NCI-H1436 treated with DMSO at 0.1 percent for 48 hours (cell line): ENCODE measurements at places on chromosomes 3 and 15.

GRCh38 chr3:118781232-118781631 lies 253.4 kb downstream of the IGSF11 start:
- DNase-seq, result no peak

- DNase-seq, result no peak
Observed at GRCh38 chr3:170440344-170440743, 21.7 kb downstream of the CLDN11 start.

DNA sequence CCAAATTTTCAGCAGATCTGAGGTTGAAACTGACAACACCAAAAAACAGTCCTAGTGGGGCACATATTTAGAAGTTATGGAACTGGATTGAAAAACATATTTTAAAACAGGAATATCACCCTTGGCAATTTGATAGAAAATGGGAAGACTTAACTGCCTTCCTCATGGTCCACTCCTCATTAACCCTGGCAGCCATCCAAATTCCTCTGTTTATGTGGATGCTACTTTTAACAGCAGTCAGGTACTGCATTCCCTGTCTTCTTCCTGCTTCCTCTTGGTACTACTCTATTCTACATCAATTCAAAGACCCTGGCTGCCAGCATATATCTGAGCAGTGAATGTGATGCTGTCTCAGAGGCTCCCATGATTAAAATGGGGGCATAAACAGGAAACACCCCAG lies 54.3 kb downstream of the PDE8A start:
- DNase-seq, result no peak

- no peak for DNase-seq
Observed at GRCh38 chr3:61768284-61769037, 207.1 kb downstream of the PTPRG start.

GRCh38 chr15:99477791-99478471 lies 87.9 kb upstream of the MEF2A start:
- no peak for DNase-seq

- no peak for DNase-seq
Observed at GRCh38 chr15:35674873-35675781, 129.2 kb upstream of the DPH6 start.

GRCh38 chr3:162143180-162143579 lies 646.6 kb downstream of the OTOL1 start:
- DNase-seq, result no peak

- DNase-seq, result no peak
Observed at GRCh38 chr3:76040946-76041345, 255.6 kb upstream of the ZNF717 start.

GRCh38 chr3:14423197-14423743 lies 20.9 kb downstream of the SLC6A6 start:
- DNase-seq, result no peak

DNA sequence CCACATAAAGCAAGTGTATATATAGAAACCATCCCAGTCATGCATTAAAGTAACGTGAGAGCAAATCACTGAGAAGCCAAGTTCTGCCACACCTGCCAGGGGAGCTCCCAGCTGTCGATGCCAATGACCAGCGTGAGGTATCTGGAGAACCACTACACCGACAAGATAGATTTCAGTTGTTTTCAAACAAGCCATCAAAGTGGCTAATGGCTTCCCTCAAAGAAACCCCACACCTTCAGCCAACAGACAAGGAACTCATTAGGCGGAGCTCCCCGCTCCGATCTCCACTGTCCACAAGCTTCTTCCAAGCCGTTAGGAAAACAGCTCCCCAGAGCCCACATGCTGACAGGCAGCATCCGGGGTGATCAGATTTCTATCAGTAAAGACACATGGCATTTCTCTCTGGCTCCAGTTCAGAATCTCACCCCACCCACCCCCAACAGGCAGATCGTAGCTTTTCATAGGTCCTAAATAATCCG lies 54.2 kb upstream of the SPATA12 start:
- no peak for DNase-seq

- no peak for DNase-seq
Observed at GRCh38 chr3:128235207-128235926, 82.1 kb downstream of the EEFSEC start.

DNA sequence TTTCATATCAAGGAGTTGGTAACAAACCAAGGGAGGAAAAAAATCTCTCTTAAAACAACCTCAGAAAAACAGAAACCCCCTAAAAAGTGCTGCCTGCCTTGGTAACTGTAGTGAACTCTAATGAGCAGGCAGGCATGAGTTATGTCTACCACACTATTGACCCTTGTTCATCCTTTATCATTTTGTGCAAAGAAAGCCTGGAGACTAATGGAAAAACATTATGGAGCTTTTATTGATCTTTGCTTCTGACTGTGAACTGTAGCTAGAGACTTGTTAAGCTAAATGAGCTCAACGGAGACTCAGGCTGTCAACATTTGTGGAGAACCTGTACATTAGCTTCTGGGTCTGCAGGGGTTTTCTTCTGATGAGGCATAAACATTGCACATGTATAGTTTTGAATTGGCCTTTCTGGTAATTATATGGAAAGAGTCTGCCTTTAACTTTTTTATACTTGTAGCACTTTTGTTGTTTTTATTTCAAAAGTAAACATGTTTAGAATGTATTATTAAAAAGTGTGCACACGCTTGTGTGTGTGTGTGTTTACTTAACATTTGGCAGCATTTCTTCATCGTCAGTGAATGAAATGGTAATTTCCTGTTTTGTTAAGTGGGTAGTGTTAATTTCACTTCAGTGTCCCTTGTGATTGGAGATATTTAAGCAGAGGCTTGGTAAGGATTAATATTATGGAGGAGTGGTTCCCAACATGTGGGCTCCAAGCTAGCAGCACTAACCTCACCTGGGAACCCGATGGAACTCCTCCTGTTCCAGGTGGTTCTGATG lies 15.9 kb upstream of the SPTSSB start:
- no peak for DNase-seq

DNA sequence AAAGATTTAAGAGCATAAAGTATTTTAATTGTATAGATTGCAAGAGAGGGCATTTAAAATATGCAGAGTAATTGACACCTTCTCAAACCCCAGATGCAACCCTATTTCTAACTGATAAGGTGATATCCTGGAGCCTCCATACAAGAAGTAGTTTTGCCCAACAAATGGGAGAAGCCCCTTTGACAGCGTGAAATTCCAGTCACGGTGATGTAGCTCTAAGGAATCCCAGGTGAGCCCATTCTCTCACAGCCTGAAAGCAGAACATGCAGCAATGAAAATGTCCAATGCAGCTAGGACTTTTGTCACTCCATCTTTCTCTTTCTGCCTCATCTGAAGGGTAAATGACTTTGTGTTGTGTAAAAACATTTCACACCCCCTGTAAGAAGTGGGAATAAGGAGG lies 96.4 kb downstream of the TMEM212 start:
- DNase-seq, result no peak

- DNase-seq, result no peak
Observed at GRCh38 chr15:37638691-37639090, 295.7 kb upstream of the TMCO5A start.

GRCh38 chr3:57143886-57144459 lies 21.2 kb downstream of the IL17RD start:
- DNase-seq, result no peak

DNA sequence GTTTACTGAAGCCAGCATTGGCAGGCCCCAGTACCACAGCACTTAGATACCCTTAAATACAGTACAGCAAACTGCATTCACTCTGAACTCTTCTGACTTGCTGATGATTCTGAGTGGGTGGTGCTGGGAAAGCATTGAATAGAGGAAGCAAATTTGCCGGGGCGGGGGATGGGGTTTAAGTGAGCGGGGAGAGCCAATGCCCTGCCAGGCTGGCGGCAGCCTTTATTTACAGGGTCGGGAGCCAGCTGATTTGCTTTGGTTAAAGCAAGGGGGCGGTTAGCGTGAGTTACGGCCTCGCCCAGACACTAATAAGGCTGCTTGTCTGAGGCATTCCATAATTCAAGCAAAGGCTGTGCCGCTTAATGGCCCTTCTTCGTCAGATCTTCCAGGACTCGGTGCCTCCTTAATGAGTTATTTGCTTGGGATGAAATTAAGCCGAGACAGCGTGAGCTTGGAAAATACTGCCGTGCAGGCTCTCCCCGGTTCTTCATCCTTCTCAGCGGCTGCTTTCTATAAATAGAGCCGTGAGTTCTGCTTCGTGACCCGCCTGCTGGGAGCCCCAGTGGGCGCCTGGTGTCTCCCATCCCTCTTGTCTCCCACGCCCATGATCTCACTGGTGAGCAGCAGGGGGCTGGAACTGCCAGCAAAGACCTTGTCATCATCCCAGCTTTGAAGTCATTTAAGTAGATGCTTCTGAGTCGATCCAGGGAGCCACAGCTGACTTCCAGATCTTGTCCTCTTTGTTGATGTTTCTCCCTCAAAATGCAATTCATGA lies 25.8 kb downstream of the SPSB4 start:
- peak; percentile 69 for DNase-seq

DNA sequence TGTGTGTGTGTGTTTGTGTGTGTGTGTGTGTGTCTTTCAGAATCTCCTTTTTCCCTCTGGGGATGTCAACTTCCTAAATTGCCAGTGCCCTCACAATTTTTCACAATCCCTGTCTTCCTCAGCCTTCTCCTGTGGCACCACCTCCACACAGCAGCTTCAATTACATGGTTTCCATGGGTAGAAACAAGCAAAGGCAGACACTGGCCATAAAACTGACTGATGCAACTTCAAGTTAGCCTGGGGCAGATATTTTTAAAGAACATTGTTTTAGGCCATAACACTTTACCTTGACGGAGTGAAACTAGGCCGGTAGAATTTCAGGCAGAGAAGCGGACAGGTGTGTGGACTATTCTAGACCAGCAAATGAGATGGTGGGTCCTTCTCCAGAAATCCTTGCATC lies 405.8 kb upstream of the SUCLG2 start:
- DNase-seq, result no peak

DNA sequence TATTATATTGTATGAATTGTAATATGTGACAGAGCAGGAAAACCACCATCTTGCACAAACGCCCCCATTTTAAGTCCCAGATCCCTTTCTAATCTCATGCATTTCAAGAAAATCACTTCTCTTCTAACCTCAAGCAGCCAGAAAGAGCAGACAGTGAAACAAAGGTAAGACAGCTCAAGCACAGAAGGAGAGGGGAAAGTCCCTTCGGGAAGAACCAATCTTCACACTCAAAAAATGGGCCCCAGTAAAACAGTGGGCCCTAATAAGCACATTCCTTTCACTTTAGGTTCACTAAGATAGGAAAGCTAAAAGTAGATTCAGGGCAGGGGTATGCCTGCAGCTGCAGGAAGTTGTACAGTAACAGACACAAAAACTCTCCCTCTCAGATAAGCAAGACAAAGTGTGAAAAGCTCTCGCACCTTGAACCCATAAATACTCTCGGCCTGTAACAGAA lies 1268.7 kb downstream of the SI start:
- no peak for DNase-seq

DNA sequence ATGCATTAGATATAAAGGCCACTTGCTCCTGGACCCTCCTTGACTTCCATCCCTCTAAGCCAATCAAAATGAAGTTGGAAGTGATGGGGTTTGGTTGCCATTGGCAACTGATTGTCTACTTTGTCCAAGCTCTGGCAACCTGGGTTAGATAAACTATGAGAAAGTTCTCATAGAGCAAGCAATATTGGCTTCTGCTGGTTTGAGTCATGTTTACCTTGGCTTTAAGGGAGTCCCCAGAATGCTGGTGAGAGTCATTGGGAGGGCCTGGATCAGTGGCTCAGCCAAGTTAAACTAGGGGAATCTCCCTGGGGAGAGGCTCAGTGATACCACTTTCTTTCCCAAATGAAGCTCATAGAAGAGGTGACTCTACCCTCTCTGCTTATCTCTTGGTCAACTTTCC lies 176.3 kb upstream of the ROPN1 start:
- DNase-seq, result no peak

DNA sequence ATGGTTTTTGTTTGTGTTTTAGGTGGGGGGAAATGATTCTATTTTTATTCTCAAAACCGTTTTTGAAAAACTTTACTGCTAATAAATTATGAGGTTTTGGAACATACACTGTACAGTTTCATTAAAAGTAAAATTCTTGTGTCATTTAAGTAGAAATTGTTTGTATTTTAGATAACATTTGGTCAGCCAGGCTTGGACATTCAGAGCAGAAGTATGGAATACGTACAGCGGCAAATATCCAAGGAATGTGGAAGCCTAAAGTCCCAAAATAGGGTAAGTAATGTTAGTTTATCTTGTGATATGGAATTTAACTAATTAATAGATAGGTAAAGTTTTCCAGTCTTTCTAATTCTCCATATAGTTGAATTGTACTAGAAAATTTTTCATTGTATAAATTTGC lies 96.6 kb downstream of the SPRED1 start:
- no peak for DNase-seq

GRCh38 chr3:195183071-195183776 lies 87.7 kb downstream of the XXYLT1 start:
- no peak for DNase-seq

DNA sequence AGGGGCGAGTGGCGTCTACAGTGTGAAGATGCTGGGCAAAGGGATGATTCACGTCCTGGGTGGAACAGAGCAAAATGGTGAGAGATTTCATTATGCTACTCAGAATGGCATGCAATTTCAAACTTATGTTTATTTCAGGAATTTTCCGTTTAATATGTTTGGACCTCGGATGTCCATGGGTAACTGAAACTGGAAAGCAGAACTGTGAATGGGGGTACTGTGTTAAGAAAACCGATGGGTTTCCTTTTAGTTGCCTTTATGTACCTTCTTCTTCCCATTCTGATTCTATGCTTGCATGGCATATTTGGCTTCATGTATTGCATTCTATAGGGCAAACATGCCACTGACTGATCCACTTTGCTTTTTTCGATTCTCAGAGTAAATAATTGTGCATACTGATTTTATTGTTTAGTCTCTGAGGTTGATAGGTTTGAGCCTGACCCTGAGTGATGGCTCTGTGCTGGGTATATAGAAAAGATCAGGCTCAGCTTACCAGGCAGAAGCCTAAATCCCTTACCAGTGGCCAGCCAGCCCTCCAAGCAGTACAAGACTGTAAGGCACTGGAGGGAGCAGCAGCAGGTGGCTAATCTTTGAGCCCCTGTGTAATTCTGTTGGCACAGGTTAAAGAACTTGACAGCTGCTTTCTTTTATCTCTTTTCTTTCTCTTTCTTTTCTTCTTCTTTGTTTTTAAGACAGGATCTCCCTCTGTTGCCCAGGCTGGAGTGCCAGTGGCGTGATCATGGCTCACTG lies 4.5 kb downstream of the QTRT2 start:
- no peak for DNase-seq

GRCh38 chr3:28923994-28924393 lies 356.9 kb upstream of the RBMS3 start:
- no peak for DNase-seq

GRCh38 chr15:76313731-76314130 lies 2.5 kb upstream of the ETFA start:
- no peak for DNase-seq

DNA sequence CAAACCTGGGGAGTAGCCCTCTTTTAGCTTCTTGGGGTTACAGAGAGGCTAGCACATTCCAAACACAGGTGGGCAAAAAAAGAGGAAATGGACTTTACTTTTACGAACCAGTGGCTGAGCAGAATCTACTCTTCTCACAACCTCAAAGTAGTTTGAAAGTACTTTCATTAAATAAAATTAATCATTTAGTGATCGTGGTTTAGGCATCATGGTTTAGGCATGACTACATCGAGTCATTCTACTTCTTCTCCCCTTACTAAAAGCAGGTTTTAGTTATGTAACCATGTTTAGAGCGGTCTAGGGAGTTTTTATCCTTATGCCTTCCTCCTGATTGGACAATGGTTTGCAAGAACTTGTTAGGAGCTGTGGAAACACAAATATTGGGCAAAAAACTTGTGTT lies 2.5 kb upstream of the GREM1 start:
- DNase-seq, result no peak
